ENCODE measurements at places on chromosomes 16 and 17.
A peak's percentile ranks its signal among the peaks of the same experiment; 100 is the strongest.

GRCh38 chr17:68020409-68020756 is 15.2 kb upstream of the KPNA2 start:
- no peak for DNase-seq

- DNase-seq, result no peak
These were observed 13.0 kb downstream of the ARL4D start for GRCh38 chr17:43411749-43412148.

DNA sequence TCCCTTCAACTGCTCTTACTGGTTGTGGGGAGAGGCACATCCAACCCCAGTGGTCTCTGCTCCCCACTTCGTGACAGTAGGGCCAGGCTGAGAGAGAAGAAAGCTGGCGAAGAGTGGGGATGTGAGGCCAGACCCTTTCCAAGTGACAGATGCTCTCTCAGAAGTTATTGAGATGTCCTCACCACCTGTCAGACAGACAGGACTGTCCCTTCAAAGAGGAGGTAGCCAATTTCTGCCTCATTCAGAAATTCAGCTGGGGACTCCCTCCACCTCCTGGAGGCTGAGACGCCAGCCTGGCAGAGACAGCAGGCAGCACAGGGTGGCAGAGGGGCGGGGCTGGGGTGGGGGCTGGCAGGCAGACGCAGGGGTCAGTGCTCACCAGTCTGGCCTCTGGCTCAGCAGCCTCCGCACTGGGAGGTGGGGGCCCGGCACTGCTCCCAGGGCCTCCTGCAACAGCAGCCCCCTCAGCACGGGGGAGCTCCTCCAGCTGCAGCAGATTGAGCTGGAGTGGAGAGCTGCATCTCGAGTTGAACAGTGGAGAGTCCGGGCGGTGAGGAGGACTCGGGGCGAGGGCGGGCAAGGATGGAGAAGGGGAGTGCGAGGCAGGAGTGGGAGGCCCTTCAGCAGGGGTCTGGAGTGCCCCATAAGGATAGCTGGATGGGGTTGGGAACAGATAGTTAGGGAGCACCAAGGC is 9.2 kb downstream of the PER1 start:
- no peak for DNase-seq

DNA sequence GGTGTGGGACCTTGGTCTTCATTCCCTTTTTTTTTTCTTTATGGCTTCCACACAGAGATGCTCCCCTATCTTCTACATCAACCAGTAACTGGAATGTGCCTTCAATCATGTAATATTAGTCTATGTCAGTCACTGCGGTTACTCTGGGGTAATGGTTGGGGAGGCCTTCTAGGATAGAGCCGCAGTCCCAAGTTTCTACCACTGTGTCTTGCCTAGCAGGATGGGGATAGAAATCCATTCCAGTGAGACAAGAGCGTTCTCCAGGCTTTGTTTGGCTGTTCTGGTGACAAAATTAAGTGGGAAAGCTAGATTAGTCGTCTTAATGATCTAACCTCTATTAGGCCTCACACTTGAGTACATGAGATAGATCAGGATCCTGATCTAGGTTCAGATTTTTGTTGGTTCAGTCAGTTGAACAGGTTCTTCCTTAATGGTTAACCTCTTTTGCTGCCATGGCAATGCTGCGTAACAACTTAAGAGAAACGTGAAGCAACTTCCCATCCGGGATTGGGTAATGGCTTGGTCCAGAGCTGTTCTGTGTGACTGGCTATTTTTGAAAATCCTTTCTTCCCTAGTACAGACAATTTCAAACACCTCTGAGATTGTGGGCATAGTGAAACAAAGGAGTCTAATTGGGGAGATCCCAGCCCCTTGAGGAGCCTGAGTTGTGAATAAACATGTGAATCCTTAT is 8.7 kb downstream of the MSL1 start:
- DNase-seq, result no peak

DNA sequence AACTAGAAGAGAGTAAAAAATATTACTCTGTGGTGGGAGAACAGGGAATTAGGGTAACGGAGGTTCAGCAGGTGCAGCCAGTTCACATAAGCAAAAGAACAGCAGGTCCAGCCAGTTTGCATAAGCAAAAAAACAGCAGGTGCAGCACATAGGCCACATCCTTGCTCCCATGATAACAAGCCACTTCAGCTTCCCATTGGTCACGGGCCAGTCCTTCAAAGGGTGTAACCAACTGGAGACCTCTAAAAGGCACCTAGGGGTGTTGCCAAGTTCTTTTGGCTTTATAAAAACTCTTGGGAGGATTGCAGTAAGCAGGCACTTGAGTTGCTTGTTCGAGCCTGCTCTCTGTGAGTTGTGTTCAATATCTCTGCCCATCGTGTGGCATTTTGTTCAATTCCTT is 488.1 kb downstream of the XYLT1 start:
- DNase-seq, result no peak

- DNase-seq, result no peak
These were observed 278.6 kb downstream of the ABCC12 start for GRCh38 chr16:47877166-47877565.

DNA sequence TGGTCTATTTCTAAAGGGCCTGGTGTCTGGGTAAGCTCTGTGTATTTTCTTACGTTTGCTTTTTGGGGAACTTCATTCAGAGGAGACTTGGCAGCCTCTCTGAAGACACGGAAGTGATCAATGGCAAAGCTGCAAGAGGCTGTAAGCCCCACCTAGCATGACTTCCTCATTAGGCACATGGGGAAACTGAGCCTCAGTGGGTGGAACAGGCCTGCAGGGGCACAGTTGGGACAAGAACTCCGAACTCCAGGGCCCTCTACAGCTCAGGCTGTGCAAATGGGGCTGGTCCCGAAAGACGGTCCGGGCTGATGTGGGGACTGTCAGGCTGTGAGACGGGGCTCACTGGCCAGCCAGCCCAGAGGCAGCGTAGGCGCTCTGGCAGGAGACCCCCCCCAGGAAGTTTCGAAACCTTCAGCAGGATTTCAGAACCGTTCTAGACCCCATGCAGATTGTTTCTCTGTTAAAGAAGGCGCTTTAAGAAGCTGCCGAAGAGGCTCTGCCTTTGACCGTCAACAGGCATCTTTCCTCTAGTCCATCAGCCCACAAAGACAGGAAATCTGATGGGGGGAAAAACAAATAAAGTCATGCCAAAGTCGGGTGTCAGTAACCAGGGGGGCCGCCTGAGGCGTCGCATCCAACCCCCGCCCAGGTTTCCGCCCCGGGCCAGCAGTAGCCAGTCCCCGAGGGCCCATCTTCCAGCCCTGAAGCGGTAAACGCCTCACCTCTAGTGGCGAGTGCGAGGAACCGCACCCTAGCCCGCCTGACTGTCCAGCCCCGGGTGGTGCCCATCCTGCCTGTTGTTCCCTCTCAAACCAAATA is 79.8 kb upstream of the TBC1D3K start:
- DNase-seq, result peak; percentile 63

DNA sequence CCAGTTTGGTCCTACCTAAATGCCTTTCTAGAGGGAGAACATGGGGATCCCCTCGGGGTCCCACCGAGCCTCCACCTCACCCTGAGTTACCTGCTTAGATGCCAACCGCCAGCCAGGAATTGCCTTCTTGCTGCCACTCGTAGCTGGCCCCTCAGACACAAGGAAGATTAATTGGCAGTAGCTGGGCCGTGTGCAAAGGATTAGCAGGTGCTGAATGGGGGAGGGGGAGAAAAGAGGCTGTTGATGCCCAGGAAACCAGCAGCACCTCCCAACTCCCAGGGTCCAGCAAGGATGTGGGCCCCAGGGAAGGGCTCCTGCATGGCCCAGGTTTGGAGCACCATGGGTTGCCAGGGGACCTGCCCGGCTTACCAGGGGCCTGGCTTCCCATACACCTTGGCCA is at the start of gene CNGB1:
Gene CNGB1, minus strand, starts transcription at position 159 of the 400 bp plus-strand sequence. CDS start 3,842 bp downstream, outside the sequence.
- DNase-seq, result no peak

DNA sequence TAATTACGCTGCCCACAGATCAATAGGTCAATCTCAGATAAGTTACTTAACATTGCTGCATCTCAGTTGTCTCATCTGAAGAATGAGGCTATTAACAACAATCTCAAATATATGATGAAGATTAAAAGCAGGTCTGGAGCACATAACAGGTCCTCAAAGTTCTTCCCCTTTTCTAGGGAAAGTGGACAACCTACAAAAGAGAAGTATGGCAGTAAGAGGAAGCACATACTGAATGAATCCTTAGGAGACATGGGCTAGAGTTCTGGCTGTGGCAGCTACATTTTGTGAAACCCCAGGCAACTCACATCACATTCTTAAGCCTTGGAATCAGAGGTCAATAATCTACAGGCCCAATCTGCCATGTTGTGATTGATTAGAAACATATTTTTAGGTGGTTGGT is 180.6 kb downstream of the PCTP start:
- no peak for DNase-seq

DNA sequence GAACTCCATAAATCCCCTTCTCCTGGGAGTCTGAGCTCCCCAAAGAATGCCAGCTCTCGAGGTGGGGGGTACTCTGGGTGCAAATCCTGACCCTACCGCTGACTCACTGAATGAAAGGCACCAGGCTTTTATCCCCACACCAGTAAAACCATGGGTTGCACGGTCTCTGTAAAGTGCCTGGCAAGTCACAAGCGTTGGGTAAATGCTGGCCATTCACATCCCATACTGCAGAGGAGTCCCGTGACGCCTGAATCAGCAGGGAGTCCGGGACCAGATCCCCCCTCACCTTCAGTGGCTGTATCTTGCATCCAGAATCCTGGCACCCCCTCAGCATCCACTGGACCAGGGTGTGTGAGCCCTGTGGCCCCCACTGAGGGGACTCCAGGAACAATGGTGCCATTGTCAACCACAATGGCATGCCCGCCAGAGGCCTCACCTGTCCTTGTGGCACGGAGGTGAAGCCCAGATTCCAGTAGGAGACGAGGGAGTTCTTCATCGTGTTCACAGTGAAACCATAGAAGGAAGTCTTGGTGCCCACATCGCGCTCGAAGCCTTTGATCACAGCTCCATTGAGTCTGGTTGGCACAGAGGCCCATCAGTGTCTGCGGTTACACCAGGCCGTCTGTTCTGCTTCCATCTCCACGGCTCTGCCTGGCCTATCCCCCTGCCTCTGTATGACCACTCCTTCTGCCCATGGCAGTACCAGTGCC is 13.3 kb downstream of the ST6GALNAC2 start:
- DNase-seq, result no peak

- peak; percentile 56 for DNase-seq
These were observed 11.3 kb upstream of the COX10 start for GRCh38 chr17:14058051-14058450.

GRCh38 chr16:57118461-57119084 is 26.2 kb downstream of the CPNE2 start:
- DNase-seq, result peak; percentile 29

DNA sequence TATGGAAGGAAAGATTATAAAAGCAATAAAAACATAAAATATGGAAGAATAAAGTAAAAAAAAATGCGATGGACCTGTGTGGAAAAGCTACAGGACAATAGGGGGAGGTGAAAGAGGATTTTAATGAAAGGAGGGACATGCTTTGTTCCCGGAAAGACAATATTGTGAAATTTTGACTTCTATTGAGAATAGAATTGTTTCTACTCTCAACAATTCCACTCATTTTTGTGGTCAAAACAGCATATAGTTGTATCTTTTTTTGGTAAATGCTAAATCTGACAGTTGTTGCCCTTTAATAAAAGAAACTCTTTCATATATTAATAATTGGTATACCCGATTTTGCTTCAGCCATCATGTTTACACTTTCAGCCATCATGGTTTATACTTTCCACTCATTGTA is 22.9 kb upstream of the APPBP2 start:
- DNase-seq, result peak; percentile 28

DNA sequence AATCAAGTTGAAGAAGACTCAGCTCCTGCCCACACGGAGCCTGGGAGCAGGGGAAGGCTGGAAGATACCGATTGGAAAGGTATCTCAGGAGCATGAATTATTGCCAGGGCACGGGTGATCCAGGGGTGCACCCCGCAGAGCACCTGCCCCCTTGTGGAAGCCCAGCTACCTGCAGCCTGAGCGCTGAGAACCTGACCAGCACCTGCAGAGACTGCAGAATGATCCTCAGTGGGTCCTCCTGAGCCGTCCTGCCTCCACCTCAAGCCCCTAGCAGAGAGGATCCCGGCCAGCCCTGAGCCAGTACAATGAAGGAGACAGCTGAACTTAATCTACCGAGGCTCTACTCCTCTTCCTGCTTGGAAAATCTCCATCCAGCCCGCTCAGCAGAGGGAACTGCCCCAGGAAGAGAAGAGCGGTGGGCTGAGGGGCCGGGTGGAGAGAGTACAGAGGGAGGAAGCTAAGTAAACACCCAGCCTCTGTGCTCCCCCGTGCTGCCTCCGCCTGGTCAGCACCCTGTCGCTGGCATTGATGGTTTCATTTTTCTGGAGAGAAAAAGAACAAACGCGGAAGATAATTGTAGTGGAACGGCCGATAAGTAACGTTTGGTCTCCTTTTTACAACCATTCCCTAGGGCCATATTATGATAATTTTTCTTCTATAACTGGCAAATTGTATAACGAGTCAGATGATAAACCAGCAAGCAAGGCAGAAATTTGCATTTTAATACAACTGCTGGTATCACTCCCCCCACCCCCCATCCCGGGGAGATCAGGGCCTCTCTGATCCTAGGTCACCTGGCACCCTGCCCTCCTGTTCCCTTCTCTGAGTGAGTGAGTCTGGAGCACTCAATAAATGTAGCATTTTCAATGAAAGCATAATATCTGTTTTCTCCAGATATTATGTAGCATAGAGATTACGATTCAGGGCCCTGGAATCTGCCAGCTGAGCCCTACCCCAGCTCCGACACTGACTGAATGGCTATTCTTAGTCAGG is 204.5 kb upstream of the RPL38 start:
- no peak for DNase-seq

GRCh38 chr17:79369001-79369400 is 241.8 kb downstream of the RBFOX3 start:
- DNase-seq, result no peak

DNA sequence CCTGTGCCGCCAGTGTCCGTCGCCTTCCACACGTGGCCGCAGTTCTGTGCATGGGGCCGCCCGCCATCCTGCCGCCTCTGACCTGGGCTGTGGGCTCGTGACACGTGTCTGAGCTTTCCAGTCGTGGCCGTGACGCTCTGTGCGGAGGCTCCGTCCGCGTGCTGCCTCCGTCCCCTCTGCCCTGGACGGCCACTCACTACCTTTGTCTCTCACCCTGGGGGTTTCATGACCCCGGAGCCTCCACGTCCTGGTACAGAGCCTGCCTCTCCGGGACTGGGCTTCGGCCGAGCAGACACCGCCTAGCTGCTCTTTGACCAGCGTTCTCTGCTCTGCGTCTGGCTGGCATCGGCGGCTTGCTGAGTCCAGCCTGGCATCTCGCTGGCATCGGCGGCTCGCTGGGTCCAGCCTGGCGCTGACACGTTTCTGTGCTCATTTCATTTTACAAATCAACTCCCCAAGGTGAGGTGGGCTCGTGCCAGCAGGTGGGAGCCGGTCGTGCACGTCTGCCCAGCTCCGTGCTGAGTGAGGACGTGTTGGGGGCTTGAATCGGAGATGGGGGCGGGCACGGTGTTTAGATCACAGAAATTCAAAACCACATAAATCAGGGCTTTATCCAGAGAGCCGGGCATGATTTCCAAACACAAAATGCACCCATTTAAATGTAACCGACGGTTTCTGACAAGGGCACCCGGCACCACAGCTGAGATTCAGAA is 44.3 kb upstream of the GNG13 start:
- DNase-seq, result no peak

GRCh38 chr16:66705790-66706505 is 9.4 kb upstream of the CMTM4 start:
- peak; percentile 92 for DNase-seq

- no peak for DNase-seq
These were observed 33.9 kb upstream of the GSE1 start for GRCh38 chr16:85579191-85579590.

Data from EH (cell line).